A673 (cell line): ENCODE measurements at places on chromosomes 16 and 17. TPM values are rescaled to one million over a fixed set of nuclear protein-coding genes. Genes with fewer than 3 reads are reported as not detected.

DNA sequence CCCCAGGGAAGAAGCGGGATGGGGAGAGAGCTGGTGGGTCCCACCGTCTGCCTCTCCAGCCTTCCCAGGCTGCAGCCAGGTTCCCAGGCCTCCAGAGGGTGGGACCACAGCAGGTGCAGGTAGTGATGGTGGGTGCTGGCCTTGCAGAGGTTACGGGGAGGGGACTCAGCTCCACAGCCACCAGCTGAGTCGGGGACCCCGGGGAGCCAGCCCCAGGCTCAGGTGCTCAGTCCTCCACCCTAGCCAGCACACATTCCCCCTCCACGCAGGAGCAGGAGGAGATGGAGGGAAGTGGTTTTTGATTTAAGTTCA, 5.0 kb downstream of the TP53I13 start:
- DNase-seq = no peak

DNA sequence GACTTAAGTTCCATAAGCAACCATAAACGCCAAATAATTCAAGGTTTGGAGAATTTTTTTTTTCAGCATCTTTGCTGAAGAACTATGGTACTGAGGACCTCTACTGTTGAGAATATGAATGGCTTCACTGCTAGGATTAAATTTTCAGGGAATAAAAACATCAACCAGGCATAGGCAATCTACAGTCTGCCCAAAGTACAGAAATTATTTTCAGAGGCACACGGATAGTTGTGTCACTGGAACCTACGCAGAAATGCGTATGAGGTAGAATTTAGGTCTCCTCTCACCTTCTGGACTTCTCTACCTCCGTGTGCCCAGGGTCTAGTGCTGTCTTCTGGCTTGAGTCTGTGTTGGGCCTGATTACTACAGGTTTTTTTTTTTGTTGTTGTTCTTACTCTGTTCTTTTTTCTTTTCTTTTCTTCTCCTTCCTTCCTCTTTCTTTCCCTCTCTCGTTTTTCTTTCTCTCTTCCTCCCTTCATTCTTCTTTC, 39.7 kb downstream of the NACA2 start:
- peak; percentile 57 for DNase-seq

- DNase-seq = no peak
These were observed 53.1 kb upstream of the CHMP6 start for GRCh38 chr17:80938556-80938955.

- DNase-seq = peak; percentile 93
These were observed 122.3 kb upstream of the CIBAR2 start for GRCh38 chr16:85234310-85235204.

DNA sequence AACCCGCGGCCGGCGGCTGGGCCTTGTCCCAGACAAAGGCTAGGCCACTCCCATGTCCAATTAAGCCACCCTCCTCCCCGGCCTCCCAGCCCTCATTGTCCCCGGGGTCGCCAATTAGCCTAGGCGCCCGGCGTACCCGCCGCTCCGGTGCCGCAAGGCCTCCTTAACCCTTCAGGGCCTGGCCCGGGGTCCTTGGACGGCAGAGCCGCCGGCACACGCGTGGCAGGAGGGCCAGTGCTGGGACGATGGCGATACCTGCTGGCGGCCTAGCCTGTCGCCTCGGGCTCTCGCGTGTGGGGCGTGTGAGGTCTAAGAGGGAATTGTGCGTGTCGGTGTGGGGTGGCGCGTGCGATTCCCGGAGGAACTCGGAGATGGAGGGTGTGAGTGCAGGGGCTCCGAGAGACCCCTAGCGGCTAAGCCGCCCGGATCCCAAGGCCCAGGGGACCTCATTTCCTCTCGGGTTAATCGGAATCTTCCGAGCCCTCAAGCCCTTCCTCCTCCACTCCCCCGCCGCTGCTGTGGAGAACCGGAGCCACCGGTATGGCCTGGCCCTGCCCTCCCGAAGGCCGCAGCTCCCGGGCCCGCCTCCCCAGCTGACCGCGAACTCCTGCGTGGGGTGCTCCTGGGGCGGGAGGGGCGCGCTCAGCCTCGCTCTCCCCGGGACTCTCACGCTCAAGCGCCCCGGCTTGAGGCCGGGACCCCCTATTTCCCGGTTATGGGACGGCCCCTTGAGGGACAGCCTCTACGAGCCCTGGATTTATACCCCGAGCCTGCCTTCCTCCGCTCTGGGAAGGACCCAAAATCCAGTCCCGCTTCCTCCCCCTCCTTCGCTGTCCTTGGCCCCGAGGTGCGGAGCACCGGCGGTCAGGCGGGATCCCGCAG, 11.9 kb downstream of the TBX2 start:
- peak; percentile 74 for DNase-seq

DNA sequence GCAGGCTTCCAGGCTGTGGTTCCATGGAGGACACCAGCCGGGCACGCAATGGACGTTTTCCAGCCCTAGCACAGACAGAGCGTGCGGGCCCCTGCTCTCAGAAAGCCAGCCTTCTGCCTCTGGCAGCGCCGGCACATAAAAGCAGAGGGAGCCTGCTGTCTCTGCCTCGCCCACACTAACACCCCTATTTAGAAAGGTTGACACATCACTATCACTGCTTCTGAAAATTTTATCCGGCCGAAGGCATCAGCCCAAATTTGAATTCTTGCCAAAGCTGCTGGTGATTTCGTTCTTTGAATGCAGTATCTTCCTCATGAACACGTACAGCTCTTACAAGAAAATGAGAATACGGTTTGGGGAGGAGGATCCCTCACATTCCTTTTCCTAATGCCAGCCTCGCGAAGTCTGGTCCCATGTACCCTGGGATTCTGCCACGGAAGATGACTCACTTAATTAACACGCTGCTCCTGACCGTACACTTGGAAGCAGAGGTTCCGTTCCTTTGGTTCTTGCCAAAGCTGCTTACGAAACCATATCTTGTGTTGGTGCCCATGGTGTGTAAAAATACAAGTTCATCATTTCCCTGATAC, 1.3 kb upstream of the RAB11FIP3 start:
- peak; percentile 82 for DNase-seq

DNA sequence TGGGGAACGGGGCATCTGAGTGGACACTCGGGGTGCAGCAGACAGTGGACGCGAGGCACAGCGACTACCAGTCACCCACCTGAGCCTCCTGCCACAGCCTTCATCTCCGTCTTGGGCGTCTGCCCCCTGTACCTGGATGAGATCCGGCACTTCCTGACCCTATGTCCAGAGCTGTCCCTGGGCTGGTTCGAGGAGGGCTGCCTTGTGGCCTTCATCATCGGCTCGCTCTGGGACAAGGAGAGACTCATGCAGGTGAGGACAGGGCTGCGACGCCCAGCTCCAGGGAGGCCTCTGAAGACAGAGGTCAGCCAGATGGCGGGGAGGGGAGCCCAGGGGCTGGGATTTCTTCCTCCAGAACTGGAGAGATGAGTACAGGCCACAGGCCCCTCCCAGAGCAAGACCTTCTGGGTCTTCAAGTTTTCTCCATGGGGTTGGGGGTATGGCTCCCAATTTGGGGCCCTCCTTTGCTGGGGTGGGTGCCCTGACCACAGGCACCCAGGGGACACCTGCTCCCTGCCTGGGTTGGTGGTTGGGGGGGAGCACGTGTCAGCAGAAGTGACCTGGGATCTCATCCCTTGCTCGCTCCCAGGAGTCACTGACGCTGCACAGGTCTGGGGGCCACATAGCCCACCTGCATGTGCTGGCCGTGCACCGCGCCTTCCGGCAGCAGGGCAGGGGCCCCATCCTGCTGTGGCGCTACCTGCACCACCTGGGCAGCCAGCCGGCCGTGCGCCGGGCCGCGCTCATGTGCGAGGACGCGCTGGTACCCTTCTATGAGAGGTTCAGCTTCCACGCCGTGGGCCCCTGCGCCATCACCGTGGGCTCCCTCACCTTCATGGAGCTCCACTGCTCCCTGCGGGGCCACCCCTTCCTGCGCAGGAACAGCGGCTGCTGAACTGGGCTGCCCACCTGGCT, 1.9 kb downstream of the AANAT start:
- no peak for DNase-seq

DNA sequence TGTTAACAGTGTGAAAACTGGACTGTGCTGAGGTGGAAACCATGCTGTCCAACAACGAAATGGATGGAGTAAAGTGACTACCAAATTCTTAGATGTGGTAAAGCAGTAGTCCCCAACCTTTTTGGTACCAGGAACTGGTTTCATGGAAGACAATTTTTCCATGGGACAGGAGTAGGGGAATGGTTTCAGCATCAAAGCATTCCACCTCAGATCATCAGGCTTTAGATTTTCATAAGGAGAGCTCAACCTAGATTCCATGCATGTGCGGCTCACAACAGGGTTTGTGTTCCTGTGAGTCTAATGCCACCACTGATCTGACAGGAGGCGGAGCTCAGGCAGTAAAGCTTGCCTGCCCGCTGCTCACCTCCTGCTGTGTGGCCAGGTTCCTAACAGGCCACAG, 11.5 kb downstream of the SLX4 start:
- DNase-seq = no peak

- no peak for DNase-seq
These were observed 1.6 kb downstream of the TMEM98 start for GRCh38 chr17:32929588-32929987.

- DNase-seq = peak; percentile 82
These were observed 26.9 kb upstream of the RPL38 start for GRCh38 chr17:74176546-74177001.

- DNase-seq = peak; percentile 71
These were observed 13.2 kb upstream of the AURKB start for GRCh38 chr17:8223356-8224126.

DNA sequence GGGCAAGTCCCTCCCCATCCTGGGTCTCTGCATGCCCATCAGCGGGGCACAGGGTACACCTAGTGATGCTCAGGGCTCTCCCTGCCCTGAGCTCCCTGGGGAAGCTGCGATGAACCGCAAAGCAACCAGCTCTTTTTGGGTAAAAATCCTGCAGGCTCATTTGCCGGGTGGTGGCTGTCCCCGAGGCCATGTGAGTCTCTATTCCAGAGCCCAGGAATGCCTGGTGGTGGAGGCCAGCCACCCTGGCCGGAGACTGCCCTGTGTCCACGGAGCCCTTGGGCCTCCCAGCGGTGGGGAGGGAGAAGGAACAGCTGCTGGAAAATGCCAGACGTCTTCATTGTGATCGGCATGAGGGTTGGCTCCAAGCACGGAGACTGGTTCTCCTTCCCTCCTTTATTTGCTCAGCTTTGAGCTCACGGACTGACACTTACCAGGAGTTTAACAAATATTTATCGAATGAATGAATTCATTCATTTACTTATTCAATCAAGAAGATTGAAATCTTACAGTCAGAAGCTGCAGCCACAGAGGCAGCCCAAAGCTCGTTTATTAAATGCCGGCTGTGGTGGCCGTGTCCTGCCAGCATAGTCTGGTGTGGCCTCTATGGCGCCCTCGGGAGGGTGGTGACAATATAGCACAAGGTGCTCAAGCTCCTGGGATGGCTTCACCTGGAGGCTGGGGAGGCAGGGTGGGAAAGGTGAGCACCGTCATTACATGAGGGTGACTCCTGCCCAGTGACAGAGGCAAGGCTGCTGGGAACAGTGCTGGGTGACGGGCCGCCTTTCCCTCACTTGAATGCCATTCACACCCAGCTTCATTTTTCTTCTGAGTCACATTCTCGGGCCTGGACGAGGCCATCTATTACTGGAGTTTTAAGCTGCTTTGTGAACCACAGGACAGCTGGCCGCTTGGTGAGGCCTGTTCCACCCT, 31.1 kb upstream of the JPH3 start:
- DNase-seq = no peak

- DNase-seq = peak; percentile 61
These were observed 651 bp upstream of the EIF1 start for GRCh38 chr17:41687828-41688640.

DNA sequence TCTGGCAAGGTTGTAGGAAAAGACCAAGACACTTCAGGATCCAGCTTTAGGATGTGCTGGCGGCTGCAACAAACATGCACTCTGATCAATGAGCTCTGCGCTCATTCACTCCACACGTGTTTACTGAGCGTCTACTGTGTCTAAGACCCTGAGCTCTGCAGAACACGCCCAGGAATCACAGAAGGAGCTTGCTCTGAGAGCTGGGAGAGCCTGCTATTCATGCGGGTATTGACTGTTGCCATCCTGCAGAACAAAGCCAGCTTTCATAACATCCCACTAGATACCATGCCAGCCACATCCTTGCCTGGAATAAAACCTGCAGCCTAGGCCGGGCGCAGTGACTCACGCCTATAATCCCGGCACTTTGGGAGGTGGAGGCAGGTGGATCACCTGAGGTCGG, 44.1 kb downstream of the NXN start:
- DNase-seq = no peak

GRCh38 chr17:15171167-15172047, 93.7 kb downstream of the PMP22 start:
- DNase-seq = peak; percentile 56

Gene SSTR5
- total RNA-seq = not detected in 2 replicates
